ENCODE measurements at places on chromosomes 5 and 9. TPM values are rescaled to one million over a fixed set of nuclear protein-coding genes. Genes with fewer than 3 reads are reported as not detected.

RGS7BP gene
- total RNA-seq, result not detected

PRRT1B gene
- not detected for total RNA-seq

GRHPR gene
- 127 TPM for total RNA-seq

CDH9 gene
- not detected for total RNA-seq
